ENCODE measurements at places on chromosomes 2 and 18. TPM values are rescaled to one million over a fixed set of nuclear protein-coding genes. Genes with fewer than 3 reads are reported as not detected.

The SKOR2 gene
- not detected for total RNA-seq

The ACVR2A gene
- 3.9 TPM for total RNA-seq

The EMILIN2 gene
- total RNA-seq = 22.4 TPM

The NFE2L2 gene
- 99.3 TPM for total RNA-seq

The CYS1 gene
- total RNA-seq = 13.8 TPM

The MEIS1 gene
- total RNA-seq = 46.7 TPM

The LHCGR gene
- not detected for total RNA-seq

The NEU4 gene
- total RNA-seq = not detected

The NOSTRIN gene
- total RNA-seq = 7.8 TPM

All from ascending aorta (tissue), 2 donors.